ENCODE measurements at places on chromosomes 3 and 15. TPM values are rescaled to one million over a fixed set of nuclear protein-coding genes. Genes with fewer than 3 reads are reported as not detected.

DNA sequence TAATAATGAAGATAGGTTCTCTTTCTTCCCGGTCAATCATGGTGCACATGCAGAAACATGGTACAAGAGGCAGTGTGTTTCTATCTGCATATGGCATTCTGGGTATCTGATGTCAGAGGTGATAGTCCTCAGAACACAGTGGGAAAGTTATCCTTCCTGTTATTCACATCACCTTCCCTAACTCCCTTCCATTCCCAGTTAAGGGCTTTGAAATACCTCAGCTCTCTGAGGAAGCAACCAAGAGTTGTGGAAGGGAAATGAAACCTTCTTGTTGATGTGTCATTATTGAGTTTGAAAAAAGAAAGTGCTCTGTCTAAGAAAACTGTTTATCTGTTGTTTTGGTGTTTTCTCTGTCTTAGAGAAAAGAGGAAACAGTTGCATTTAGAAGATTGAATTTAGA, 21.9 kb upstream of the P2RY13 start:
- no peak for DNase-seq

The EPHB3 gene
- total RNA-seq: 8.1 TPM

The P3H2 gene
- total RNA-seq: 70.5 TPM

The RARB gene
- 3.9 TPM for total RNA-seq

DNA sequence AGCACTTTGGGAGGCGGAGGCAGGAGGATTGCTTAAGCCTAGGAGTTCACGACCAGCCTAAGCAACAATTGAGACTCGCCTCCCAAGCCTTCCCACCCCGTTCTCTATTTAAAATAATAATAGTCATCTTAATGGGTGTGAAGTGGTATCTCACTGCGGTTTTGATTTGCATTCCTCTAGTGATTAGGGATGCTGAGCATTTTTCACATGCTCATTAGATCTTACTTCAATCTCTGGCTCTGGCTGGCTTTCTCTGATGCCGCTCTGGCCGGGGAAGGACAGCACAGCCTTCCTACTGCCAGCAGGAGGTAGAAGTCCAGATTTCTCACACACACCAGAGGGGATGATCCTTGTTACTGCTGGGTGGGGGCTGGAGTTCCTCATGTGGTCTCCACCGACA, 7.4 kb upstream of the EIF4A2 start:
- no peak for DNase-seq

- DNase-seq: no peak
These were observed 30.4 kb downstream of the RORA start for GRCh38 chr15:61198722-61199121.

- no peak for DNase-seq
These were observed 170.5 kb upstream of the LRIG1 start for GRCh38 chr3:66671291-66671690.

The CAMKV gene
- 0.43 TPM for total RNA-seq

The FBXL22 gene
- total RNA-seq: 1.1 TPM

The SEMA3F gene
- 75.8 TPM for total RNA-seq

GRCh38 chr15:101113114-101114005, 138.5 kb downstream of the CHSY1 start:
- no peak for DNase-seq

DNA sequence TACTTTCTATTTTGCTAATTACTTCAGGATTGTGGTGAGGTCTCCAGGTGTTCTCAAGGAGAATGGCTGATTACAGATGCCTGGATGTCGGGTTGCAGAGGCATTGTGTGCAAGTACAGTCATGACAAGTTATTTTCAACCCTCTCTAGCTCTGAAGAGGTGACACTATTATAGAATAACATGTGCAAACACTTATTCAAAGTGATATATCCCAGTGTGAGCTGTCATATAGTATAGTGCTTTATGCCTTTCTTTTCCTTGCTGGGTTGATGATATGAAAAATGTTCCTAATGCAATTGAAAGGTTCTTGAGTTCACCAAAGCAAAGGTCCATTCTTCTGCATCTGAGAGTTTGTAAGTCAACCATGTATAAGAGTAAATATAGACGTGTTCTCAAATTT, 167.2 kb downstream of the SPATA16 start:
- no peak for DNase-seq

DNA sequence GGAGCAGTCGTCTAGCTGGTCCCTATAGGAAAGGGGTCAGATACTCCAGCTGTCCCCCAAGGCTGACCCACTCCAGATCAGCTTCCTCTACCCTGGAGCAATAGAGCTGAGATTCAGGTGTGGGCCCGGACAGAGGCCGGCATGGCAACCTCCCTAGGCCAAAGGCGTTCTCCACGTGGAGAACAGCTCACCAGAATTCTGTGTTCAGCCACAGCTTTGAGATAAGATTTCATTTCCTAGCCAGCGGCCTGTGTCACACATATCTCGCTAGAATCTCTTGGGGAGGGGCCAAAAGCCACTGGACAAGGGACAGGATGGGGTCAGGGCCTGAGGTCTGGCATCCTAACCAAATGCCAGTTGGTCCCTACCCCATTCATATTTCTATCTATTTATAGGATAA, 20.1 kb downstream of the SRGAP3 start:
- DNase-seq: no peak

DNA sequence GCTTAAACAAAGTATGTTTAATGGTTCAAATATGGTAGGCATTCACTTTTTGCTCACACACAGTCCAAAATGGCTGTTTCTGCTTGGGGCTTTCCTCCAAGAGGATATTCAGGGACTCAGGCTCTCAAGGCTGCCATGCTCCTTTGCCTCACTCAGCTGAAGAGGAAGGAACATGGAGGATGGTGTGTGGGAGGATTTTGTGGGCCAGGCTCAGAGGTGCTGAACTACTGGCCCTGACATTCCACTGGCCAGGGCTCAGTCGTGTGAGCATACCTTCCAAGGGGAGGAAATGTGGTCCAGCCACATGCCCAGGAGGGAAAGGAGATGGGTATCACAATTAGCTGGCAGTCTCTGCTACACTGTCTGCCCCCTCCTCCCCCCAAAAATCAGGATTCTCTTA, 8.7 kb downstream of the PXYLP1 start:
- DNase-seq: no peak

DNA sequence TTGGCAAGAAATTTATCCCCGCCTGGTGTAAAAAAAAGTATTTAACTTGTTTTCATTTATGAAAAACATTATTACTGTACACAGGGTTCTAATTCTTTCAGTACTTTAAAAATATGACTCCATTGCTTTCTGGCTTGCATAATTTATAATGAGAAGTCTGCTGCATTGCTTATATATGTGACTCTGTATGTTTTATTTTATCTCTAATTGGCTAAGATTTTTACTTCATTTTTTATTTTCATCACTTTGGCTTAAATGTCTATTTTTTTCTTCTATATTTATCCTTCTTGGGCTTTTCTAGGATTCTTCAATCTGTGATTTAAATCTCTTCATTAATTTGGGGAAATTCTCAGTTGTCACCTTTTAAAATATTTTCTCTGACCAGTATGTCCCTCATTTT, 636.6 kb upstream of the NR2F2 start:
- DNase-seq: no peak

DNA sequence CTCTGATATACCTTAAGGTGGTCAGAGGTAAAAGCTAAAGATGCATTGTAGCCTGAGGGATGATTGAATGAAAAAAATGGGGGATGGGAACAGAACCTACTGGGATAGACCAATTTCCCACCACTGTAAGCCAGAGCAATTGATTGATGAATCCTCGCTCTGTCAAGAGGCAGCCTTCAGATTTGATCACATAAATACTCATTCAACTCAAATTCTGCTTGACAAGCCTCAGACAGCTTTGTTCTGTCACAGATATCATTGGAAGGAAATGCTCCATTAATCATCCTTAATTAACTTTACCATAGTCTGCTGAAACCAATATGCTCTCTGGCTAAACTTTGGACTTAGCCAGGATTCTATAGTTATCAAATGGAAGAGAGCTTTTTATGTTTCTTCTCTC, 467.8 kb downstream of the MECOM start:
- DNase-seq: no peak

DNA sequence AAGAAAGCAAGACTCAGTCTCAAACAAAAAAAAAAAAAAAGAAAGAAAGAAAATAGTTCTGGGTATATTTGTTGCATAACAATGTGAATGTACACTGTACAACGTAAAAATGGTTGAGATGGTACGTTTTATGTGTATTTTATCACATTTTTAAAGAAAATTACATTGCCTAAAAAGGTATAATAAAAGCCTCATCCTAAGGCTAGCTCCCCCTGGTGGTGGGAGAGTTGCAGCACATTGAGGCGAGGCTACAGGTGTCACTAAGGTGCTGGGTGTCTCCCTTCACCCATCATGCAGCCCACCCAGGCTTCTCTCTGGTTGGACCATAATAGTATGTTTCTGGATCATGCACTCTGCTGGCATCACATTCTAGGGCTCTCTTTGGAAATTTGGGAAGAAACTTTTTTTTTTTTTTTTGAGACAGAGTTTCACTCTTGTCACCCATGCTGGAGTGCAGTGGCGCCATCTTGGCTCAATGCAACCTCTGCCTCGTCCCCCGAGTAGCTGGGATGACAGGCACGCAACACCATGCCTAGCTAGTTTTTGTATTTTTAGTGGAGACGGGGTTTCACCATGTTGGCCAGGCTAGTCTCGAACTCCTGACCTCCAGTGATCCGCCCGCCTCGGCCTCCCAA, 12.4 kb upstream of the RAB11A start:
- DNase-seq: peak; percentile 72

The CCNB2 gene
- 1.7 TPM for total RNA-seq

DNA sequence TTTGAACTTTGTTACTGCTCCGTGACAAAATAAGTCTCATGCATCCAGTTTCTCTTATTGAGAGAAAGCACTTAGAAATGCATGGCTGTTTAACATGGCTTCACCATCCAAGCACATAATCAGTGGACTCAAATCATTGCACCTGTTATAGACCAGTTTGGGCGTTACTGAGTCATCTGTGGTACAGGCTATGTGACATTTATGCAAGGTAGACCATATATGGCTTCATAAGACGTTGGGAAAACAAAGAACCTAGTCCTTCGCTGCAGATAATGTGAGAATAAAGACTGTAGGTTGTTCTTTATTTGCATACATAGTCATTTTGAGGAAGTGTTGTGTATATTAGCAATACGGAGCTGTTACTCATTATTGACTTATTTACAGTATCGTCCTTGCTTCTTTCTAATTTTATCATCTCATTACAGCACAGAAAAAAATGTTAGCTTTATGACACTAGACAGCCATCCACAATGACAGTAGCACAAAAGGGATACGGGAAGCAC, 374.7 kb downstream of the IL5RA start:
- no peak for DNase-seq

DNA sequence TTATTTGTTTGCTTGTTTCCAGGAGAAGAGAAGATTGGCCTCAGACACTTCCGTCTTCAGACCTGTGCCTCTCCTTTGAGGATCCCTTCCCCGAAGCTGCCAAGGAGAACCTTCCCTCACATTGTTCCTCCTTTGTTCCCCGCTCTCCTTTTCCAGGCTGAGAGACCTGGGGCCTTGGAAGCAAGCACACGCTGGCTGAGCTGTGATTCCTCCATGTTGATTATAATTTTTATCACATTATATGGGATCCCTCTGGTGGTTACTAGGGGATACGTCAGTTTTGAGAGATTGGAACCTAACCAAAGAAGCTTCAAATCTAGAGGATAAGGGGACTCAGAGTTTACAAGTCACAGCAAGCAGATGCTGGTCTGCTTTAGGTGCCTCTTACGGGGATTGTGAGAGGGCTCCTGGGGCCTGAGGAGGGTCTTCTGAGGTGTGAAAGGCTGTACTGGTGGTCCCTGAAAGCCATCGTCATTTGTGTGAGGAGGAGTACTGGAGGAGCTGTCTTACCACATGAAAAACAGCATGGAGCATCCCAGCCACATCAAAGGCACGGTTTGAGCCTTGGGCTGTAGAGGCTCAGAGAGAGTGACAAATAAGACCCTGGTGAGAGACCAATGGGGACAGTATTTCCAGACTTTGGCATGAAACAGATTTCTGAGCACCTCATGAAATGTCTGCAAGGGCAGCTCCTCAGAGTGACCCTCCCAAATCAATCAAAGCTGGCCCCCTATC, 760.1 kb upstream of the CFAP20DC start:
- no peak for DNase-seq

DNA sequence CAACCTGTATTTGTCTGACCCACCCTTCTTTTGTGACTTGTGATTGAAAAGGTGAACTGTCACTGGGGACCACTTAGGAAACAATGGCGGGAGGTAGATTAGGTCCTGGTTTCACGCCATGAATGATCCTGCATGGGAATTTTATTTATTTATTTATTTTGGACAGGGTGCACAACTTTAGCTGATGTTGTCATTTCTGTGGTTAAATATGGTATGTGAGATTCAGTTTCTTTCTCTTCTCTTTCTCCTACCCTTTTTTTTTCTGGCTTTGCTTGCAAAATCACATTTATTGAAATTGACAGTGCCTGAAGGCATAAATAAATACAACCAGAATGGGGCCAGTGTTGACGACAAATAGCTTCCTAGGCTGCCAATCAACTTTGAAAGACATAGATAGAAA, 18.0 kb upstream of the HTR3E start:
- no peak for DNase-seq

- no peak for DNase-seq
These were observed 70.4 kb upstream of the DLG1 start for GRCh38 chr3:197368821-197369220.

DNA sequence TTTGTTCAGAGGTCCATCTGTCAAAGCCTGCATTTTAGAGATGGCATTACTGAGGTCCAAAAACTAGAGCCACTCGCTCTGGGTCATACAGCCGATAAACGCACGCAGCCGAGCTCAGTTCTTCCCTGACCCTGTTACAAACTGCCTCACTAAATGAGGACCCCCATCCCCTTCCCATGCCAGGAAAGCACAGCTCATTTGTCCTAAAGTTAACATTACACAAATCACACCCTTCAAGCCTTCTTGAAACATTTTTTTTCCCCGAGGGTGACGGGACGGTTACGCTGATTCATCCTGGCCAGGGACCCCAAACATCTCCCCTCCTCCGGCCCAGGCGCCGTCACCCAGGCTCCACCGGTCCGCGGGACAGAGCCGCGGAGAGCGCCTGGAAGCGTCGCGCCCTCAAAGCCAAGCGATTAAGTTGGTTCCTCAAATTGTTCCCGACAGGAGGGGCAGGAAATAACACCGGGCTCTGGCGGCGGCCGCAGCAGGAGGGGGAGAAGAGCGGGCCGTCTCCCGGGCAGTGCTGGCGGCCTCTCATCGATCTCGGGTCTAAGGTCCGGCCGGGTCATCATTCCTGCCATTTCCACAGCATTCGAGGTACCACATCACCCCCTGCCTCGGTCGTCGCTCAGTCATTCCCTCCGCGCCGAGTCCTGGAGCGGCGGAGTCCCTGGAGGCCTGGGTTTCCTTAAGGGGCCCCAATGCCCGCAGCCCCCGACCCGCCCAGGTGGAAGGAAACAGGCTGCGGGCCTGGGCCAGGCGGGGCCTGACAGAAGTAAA, 619 bp upstream of the CMTM8 start:
- DNase-seq: peak; percentile 71

- no peak for DNase-seq
These were observed 45.3 kb downstream of the BFSP2 start for GRCh38 chr3:133445108-133445507.

The PRSS50 gene
- 0.89 TPM for total RNA-seq

The AP3S2 gene
- total RNA-seq: 35.0 TPM
